Stimulated activated effector memory CD8-positive, alpha-beta T cell treated with anti-CD3 and anti-CD28 coated beads, Interleukin-12 subunit alpha, Interleukin-12 subunit beta, amount 100 ng/mL, for 72 hours (primary cell): ENCODE measurements at places on chromosomes 12 and 14.

DNA sequence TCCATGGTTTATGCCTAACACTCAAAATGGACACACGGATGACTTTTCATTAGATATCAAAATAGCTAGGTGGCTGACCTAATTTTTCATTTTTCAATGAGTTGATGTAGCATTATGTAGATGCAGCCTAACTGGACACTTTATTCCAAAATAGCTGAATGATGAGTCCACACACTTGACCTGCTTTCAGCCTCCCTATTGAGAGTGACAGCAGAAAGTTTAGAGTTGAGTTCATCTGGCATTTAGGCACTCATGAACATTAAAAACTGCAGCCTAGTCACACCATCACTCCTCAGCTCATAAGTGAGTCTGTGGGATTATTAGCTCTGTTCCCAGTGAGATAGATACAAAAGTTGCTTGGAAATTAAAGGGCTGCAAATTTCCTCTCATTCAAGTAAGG, 307.3 kb upstream of the PRKD1 start:
- no peak for DNase-seq

- no peak for DNase-seq
These were observed 17.1 kb downstream of the SLC24A4 start for GRCh38 chr14:92340071-92340470.

DNA sequence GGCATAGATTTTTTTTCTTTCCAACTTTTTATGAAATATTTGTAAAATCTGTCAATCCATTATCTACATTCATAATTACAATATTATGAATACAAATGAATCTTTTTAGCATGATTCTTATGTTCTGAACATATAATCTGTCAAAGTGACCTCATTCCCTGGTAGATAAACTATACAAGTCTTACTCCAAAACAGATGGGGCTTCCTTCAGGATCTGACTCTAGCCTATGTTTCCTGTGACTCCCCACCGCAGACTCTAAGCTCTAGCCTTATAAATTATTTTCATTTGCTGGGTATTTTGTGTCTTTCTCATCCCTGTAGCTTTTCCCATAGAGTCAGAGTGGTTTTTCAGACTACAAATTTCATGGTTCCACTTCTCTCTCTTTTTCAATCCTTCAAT, 202.1 kb upstream of the KITLG start:
- DNase-seq = no peak

DNA sequence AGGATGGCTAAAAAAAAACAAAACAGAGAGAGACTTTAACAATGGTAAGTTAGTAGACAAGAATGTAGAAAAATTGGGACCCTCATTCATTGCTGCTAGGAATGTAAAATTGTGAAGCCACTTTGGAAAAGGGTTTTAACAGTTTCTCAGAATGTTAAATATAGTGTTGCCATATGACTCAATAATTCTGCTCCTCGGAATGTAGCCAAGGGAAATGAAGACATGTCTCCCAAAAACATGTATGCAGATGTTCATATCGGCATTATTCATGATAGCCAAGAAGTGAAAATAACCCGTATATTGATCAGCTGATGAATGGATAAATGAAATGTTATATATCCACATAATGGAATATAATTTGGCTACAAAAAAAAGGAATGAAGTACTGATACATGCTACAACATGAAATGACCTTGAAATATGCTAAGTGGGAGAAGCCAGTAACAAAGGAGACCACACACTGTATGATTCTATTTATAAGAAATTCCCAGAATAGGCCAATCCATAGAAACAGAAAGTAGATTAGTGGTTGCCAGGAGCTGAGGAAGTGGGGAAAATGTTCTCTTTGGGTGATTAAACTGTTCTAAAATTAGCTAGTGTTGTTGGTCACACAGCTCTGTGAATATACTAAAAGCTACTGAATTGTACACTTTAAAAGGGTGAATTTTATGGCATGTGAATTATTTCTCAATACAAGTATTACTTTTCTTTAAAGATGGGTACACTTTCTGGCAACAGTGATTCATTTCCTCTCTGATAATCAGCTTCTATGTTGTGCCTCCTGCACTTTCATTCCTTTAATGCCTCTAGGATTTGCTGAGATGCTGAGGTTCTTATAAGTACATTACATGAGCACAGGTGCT, 132.5 kb downstream of the DAAM1 start:
- DNase-seq = no peak

DNA sequence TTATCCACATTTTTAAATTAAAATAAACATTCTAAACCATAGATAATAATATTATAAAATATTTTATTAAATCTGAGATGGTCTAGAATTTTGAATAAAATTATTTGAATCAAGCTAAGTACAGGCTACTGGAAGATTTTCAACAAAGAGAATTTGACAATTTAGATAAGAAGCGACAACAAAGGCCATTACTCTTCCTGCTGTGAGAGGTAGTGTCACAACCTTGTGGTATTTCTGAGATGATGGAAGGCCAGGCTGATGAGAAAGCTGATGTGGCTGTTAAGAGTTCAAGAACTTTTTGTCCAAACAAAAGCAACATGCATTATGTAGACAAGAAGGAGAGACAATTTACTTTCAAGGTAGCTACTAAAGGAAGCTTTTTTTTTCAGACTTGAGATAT, 43.7 kb upstream of the CNTN1 start:
- no peak for DNase-seq

- no peak for DNase-seq
These were observed 5.9 kb downstream of the KRT86 start for GRCh38 chr12:52280319-52280795.

- DNase-seq = no peak
These were observed 139.0 kb upstream of the CCDC198 start for GRCh38 chr14:57632649-57633048.

DNA sequence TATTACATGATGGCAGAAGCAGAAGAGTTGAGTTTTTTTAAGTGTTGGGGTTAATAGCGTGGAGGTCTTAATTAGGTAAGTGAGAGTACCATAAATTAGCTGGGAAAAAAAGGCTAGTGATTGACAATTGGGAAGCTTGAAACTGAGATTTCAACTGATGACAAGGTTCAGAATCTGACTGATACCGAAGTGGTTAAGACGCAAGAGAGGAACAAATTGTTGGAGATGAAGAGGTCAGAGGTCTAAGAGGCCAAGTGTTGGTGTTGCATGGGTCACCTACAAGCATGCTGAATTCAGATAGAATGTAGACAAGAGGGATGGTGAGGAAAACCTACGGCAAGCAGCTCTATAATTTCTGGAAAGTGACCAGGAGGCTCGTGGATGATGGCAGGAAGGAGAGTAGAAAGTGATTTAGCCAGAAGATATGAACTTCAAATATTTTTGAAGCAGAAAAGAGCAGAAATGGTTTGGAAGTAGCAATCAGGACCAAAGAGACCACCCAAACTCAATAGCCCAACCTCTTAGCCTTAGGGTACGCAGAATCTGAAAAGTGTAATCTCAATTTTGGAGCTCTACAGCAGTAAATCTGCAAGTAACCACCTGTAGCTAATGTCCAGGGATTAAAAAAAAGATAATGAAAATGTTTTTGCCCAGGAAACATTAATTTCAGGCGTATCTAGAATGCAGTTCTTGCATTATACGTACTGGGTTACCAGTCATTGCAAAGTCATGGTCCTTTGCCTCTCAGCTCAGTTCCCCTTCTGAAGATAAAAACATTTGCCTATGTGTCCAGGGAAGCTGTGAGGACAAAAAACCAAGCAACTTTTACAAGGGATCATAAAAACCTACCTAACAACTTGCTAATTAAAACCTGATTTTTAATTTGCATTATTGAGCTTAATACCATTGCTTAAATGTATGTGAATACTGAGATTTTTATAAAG, 1.7 kb upstream of the TMPO start:
- DNase-seq = no peak

DNA sequence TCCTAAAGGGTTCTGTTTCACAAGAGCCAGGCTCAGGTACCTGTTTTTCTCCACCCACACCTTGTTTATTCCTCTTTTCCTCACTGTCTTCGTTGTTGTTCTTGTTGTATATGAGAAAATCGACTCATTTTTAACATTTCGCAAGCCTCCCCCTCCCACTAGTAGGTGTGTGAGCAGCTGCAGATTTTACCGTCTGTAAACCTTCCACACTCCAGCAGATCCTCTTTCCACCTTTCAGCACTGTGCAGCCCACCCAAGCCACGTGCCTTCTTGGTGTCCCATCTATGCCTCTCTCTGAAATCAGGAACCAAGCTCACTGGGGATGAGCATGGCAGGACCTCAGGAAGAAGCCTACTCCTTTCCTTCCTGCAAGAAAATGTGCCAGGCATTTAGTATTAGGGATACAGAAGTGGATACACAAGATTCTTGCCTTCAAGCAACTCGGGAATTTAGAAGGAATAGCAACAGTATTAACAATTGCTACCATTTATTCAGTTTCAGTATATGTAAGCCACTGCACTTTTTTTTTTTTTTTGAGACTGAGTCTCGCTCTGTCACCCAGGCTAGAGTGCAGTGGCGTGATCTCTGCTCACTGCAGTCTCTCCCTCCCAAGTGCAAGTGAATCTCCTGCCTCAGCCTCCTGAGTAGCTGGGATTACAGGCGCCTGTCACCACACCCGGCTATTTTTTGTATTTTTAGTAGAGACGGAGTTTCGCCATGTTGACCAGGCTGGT, 113.6 kb downstream of the CHST11 start:
- DNase-seq = no peak
